BJ (cell line): ENCODE measurements at places on chromosomes 2 and 18.

DNA sequence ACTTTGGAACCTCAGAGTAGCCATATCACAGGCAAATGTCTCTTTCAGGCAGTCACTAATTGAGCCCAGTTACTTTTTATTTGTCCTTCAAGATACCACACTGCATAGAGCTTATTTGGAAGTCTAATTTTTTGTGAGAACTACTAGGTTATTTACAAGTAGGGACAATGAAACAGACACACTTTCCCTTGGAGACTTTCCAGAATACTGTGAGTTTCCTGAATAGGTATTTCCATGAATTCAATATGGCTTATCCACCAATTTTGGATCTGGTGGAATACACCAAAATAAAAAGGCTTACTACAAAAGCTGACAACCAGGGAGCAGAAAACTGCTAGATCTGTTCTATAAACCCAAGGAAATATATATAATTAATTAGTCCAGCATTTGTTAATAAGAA is 83.3 kb downstream of the NRXN1 start:
- DNase-seq: no peak

DNA sequence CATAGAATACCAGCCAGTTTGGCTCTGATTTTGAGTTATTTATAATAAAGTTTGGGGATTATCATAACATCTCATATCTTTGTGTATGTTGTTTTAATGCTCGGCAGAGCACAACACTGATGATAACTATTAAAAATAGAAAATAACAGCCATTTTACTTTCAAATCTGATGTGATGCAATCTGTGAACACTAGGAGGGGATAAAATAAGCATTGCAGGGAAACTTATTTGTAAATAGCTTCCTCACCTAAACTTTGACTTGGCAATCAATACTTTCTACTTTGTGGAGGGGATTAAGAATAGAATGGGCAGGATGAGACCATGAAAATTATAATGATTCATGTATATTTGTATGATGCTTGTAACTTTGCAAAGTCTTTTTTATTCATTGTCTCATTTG is 54.4 kb downstream of the USP14 start:
- DNase-seq: no peak

- no peak for DNase-seq
Observed at GRCh38 chr2:17798338-17798737, 17.9 kb upstream of the MSGN1 start.

GRCh38 chr2:54723996-54724559 is 616 bp downstream of the EML6 start:
- no peak for DNase-seq

- no peak for DNase-seq
Observed at GRCh38 chr2:233400341-233400740, 46.0 kb downstream of the DGKD start.

GRCh38 chr2:83368916-83369315 is 1090.2 kb downstream of the SUCLG1 start:
- no peak for DNase-seq

- DNase-seq: no peak
Observed at GRCh38 chr2:66414896-66415295, 20.0 kb upstream of the MEIS1 start.
